ENCODE measurements at places on chromosomes 3 and 15.

DNA sequence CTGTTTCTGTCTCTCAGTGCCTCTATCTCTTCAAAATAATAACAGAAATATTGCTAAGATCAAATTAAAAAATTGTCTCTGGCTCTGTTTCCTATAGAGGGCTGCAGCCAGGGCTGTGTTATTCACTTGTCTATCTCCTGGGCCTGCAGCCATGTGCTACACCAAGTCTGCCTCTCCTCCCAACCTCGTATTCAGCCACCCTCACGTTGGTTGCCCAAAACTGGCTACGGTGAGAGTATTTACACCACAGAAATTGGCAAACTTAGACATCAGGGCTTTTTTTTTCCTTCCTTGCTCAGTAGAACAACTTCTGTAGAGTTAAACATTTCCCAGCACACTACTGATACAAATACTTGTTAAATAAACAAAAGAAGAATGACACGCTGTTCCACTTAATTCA lies 320.9 kb upstream of the ICE2 start:
- no peak for DNase-seq

GRCh38 chr3:46986055-46986730 lies 6.7 kb downstream of the NBEAL2 start:
- no peak for DNase-seq

DNA sequence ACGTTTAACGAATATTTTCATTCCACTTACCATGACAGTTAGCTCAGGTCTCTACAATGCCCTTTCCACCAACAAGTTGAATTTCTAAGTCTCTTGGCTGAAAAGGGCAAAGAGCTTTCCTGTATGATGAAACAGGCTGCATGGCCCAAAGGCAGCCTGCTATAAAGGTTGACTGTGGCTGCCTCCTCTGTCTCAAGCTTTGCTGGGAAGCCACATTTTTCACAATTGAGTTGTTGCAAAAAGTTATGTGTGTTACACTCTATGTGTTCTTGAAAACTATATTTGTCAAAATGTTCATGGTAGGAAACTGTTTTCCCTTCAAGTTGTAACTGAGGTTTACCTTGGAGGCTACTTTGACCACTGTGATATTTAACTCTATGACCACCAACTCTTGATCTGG lies 49.5 kb downstream of the DZIP1L start:
- DNase-seq = no peak

- no peak for DNase-seq
Measured at GRCh38 chr15:98529205-98530145, 118.9 kb upstream of the IGF1R start.

GRCh38 chr3:131114256-131114655 lies 87.6 kb downstream of the NEK11 start:
- DNase-seq = no peak

GRCh38 chr3:11328196-11328945 lies 56.2 kb downstream of the ATG7 start:
- DNase-seq = no peak

DNA sequence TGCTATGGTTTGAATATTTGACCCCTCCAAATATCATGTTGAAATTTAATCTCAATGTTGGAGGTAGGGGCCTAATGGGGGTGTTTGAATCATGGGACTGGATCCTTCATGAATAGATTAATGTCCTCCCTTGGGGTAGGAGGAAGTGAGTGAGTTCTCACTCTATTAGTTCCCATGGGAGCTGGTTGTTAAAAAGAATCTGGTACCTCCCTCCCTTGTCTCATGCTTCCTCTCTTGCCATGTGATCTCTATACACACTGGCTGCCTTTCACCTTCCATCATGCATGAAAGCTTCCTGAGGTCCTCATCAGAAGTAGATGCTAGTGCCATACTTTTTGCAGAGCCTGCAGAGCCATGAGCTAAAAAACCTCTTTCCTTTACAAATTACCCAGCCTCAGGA lies 177.7 kb upstream of the MCTP2 start:
- no peak for DNase-seq

GRCh38 chr3:158509891-158510290 lies 61.1 kb upstream of the MLF1 start:
- no peak for DNase-seq

GRCh38 chr15:37142371-37142770 lies 42.0 kb upstream of the MEIS2 start:
- no peak for DNase-seq

- DNase-seq = peak; percentile 66
Measured at GRCh38 chr3:176867681-176868663, 329.3 kb downstream of the TBL1XR1 start.

GRCh38 chr15:83308671-83309070 lies 24.2 kb upstream of the BNC1 start:
- DNase-seq = no peak

DNA sequence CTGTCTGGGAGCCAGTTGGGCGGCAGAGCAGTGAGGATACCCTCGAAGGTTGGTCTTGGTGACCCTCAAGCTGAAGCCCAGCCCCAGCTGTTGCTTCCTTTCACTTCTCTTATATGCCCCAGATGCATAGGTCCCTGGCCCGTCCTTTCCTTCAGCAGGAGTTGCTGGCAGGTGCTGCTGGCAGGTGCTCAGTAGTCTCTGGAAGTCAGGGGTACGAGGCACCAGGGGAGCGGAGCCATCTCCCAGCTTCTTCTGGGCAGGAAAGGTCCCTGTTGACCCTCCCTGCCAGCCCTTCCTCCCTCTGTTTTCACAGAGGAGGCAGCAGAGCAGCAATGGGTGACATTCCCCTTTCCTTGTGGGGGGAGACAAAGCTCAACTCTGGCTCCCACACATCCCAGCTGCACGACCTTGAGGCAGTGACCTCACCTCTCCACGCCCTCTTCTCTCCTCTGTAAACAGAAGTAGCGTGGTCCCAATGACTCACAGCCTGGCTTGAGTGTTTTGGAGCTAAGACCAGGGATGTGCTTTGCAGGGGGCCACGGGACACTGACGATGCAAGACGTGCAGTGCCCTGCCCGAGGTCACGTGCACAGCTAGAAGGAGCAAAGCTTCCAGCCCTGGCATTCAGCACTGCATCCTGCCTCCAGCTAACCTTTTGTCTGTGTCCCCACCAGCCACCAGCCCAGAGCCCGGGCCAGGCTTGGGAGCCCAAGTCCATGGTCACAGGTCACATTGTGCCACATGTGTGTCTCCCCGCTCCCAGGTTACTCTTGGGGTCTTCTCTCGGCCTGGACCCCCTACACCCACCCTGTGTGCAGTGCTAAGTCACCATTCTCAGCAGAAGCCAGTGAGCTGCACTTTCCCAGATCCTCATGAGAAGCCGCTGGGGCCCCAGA lies 49.7 kb downstream of the SLC6A6 start:
- no peak for DNase-seq

DNA sequence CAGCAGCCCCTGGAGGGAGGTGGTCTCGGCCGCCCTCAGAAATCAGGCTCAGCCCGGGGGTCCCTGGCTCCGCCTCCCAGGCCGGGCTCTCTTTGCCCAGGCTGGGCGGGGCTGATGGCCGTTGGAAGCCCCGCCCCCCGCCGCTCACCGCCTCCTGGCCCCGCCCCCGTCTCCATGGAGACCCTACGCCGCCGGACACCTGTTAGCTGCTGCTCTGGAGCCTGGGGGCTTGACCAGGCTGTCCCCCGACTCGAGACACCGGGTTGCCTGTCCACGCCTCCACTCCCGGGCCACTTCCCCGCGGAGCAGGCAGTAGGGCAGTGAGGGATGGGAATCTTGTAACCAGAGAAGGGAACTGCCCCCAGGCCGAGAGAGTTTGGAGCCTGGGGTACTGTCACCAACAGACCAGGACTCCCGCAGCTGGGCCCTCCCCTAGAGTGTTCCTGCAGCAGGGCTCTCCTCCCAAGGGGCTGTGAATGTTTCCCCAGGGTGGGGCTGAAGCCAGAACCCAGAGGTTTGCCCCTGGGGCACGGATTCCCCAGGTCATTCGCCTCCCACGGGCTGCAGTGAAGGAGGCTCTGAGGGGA lies 27.8 kb upstream of the RPL32 start:
- no peak for DNase-seq

DNA sequence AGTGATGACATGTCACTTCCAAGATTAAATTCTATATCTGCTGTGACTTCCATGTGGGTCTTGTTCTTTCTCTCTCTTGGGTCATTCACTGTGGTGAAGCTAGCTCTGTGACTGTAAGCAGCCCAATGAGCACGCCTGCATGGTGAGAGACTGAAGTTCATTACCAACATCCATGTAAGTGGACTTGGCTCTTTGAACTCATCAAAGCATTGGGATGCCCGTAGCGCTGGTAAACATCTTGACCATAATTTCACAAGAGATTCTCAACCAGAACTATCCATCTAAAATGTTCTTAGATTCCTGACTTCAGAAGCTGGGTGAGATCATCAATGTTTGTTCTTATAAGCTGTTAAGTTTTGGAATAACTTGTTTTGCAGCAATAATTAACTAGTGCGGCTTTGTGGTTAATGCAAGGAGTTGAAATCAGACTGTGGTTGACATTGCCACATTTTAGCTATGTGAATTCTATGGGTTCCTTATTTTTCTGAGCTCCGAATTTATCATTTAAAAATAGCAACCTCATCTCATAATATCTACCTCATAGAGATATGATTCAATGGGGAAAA lies 31.6 kb upstream of the LRRC3B start:
- DNase-seq = no peak

GRCh38 chr15:78247911-78248310 lies 13.5 kb upstream of the ACSBG1 start:
- DNase-seq = no peak

- DNase-seq = peak; percentile 76
Measured at GRCh38 chr15:68252925-68253534, 23.5 kb upstream of the CLN6 start.

DNA sequence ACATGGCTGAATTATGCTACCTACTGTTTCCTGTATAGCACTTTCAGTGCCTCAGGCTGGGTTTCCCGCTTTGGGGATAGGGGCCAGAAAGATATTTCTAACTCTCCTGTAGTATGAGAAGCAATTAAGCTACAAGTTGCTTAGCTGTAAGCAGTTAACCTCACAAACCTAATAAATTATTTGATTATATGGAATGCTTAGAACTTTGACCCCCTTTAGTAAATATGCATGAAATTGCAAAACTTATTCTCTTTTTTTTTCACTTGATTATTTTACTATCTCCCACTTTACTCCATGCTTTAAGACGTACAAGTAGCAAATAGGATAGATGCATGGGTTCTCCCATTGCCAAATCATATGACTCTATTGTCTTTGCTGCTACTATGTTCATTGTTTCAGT lies 27.5 kb upstream of the CHMP2B start:
- DNase-seq = no peak

- no peak for DNase-seq
Measured at GRCh38 chr15:67175643-67176071, 78.8 kb downstream of the AAGAB start.

DNA sequence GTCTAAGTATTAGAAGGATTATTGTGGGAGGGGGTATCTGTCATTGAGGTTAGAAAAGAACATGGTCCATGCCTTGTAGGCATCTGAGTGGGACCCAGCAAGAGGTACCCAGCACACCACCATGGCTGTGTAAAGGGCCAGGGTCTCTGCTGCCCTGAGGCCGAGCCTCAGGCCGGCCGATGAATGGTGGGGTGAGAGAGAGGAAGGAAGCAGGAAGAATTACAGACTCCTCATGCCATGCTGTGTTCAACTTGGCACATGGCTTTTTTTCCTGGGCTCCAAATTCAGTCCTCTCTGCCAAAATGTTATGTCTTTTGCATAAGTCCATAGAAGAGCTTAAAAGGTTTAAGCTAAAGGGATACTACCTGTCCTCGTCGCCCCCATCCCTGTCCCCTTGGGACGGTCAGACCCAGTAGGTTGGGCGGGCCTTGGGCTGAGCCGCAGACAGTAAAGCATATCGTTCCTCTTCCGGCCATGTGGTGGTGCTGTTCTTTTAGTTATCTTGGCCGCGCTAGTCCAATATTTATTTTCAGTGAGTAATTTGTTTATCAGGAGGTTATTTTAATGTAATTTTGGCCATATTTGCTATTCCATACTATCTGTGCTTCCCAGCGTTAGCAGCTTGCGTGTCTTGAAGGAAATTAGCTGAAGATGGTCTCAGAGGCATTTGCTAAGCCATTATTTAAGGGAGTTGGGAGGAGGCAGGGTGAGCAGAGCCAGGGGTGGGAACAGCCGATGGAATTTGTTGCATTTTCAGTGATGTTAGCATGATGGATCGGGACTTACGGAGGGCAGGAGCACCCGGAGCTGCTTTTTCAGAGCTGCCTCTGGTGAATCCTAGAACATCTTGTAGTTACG lies 152.4 kb downstream of the AGBL1 start:
- DNase-seq = no peak

GRCh38 chr3:31958701-31959152 lies 22.3 kb downstream of the OSBPL10 start:
- peak; percentile 64 for DNase-seq

DNA sequence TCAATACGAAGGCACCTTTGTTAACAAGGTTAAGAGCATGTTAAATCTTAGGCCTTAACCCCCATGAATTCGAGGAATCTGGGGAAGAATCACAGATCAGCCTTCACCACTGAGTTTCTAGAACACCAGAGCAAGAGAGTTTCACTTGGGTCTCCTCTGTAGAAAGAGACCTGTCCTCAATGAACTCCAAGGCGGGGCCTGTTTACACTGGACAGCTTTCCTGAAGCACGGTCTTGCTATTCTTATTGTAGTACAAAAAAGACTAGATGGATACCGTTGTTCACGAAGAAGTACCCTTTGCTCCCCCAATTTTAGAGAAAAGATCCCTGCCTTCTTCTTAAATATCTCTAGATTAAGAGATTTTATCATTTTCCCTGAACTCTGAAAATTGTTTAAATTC lies 64.9 kb downstream of the USF3 start:
- no peak for DNase-seq

DNA sequence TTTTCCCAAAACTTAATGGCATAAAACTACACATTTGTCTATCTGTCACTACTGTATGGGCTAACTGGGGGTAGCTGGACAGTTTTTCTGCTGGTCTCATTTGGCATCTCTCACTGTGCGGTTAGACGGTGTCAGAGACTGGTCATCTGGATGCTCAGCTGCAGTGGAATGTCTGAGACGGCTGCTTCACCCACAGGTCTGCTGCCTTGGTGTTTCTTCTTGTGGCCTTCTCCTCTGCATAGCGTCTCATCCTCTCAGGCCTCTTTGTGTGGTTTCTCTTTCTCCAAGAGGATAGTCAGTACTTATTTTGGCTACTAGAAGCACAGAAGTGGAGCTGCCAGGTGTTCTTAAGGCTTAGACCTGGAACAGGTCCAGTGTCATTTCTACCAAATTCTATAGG lies 35.9 kb upstream of the GOLGA6L9 start:
- DNase-seq = no peak

GRCh38 chr3:158453865-158454264 lies 117.1 kb upstream of the MLF1 start:
- no peak for DNase-seq
